Motor neuron (in vitro differentiated cells): ENCODE measurements at places on chromosomes 5 and 9. TPM values are rescaled to one million over a fixed set of nuclear protein-coding genes. Genes with fewer than 3 reads are reported as not detected.

- ATAC-seq, result no peak
Observed at GRCh38 chr5:170302653-170303501, 5.3 kb upstream of the LCP2 start.

- peak; percentile 92 for ATAC-seq
Observed at GRCh38 chr5:142669477-142669876, 16.4 kb downstream of the FGF1 start.

DNA sequence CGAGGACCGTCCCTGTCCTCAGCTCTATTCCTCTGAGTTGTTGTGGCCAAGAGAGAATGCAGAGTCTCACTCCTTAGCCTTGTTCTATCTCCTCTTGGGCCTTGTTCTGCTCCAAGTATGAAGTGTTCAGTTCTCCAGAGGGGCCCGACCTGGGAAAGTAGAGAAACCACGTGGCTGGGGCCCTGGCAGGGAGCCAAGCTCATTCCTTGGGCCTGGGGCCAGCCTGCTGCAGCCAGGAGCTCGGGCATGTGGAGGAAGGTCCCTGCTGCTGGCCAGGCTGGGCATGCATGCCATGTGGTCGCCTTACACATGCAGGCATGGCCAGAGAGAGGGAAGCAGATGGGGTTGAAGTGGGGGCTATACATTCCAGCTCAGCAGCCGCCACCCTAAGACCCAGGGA, 60.7 kb downstream of the COL27A1 start:
- ATAC-seq, result no peak

GRCh38 chr5:83846624-83847350, 126.1 kb upstream of the HAPLN1 start:
- peak; percentile 51 for ATAC-seq

OSMR gene
- total RNA-seq, result 0.95 and 1.9 TPM in 2 replicates
